ENCODE measurements at places on chromosomes 2 and 18.

DNA sequence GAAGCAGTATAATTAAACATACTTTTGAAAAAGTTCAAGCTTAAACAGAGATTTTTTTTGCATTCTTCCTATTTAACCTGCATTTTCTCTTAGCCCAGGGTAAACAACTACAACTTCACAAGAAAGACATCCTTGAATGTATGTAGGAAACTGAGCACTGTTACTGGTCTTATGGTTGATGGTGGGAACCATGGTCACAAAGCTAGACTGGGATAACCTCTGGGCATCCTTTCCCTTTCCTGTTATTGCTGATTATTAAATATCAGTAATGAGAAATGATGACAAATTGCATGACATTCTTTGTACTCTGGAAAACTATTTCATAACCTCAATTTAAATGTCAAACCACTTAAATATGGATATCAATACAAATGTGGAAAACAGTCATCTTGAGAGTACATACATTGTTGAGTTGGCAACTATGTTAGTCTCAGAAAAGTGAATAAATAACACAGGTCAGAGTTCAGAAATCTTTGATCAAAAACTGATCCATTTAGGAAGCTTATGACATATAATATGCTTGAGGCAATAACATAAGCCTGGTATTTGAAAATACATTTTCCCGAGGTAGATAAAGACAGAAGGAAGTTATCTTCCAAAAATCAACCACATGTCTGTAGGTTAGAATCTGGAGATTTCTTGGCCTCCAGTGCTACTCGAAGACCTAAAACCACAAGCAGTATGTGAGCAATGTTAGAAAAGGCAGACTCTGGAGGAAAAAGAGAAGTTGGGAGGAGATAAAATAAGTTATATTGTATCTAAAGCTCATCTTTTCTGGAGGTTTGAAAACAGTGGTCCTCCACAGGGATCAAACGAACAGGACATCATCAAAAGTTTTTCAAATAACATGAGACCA, 65.2 kb upstream of the ST8SIA5 start:
- DNase-seq, result no peak

- no peak for DNase-seq
Observed at GRCh38 chr18:4412286-4412685, 42.8 kb downstream of the DLGAP1 start.

GRCh38 chr2:100185105-100185504, 42.7 kb upstream of the AFF3 start:
- no peak for DNase-seq

DNA sequence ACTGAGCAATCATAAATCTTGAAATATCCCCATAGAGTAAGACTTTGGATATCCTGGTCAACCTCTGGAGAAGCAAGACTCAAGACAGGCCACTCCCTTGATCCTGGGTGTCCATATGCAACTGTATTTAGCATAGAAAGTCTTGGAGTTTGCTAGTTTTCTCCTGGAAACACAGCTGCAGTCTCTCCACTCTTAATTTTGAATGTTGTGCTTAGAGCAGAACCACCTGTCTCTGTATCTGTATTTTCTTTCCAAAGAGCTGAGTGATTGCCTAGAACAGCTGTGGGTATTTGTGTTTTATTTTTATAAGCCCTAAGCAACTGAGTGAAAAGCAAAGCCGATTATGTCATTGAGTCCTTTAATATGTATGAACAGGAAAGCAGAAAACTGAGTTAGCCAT, 64.1 kb upstream of the ADAM23 start:
- no peak for DNase-seq

- no peak for DNase-seq
Observed at GRCh38 chr2:233829193-233830110, 24.9 kb downstream of the HJURP start.

DNA sequence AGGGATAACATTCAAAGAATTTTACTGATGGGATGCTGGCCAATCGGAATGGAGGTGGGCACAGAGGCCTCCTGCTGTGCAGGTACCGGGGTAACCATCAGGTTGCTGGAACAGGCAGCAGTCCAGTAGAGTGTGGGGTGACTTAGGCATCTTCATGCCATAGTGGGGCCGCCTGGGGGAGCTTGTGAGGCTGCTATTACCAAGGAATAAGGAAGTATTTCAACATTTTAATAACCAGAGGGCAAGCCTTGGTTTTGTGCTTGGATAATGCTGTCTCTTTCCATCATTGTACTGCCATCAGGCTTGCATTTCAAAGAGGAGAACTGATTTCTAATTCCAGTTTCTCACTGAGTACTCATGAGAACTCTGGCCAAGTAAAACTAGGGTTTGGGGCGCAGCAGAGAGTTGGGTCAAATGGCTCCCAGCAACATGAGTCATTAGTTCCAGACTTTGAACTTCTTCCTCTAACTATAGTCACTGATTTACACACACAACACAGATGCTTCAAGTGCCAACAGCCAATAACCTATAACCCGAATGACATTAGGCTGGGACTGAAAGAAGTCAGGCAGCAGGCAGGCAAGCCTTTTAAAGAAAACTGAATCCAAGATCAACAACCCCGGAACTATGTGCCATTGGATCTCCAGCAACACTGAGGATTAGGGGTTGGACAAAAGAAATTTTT, 56.1 kb upstream of the FHL2 start:
- DNase-seq, result peak; percentile 42

GRCh38 chr2:218031771-218032257, 29.0 kb upstream of the TNS1 start:
- no peak for DNase-seq

All from hematopoietic multipotent progenitor cell treated with erythropoietin and hydrocortisone succinate and interleukin-3 and kit ligand, for 15 days (in vitro differentiated cells).